ENCODE measurements at places on chromosomes 4 and X. TPM values are rescaled to one million over a fixed set of nuclear protein-coding genes. Genes with fewer than 3 reads are reported as not detected.

- H3K27me3 ChIP-seq = no peaks in the 10 kb centered on the region
- H3K27ac ChIP-seq = no peak overlapping the region
- no peak for DNase-seq
These were observed 310.3 kb upstream of the SLIT2 start for GRCh38 chr4:19941434-19941833.

DNA sequence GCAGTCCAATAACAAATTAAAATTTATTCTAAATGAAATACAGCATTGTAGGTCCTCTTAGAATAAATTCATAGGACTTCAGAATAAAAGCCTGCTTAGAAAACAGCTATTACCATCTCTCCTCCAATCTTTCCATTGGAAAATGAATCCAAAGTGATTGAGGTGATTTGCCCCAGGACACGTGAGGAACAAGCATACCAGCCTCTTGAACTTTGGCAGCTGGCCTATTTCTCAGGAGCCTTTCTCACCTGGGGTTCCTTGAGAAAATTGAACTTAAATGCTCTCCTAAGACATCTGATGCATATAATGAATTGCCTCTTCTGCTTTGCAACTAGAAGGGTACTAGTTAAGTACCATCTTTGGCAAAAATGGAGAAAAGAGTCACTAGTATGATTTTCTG is 13.5 kb downstream of the ARHGAP24 start:
- no peaks in the 10 kb centered on the region for H3K36me3 ChIP-seq
- no peak overlapping the region for H3K27ac ChIP-seq
- no peak for DNase-seq
- no peaks in the 10 kb centered on the region for H3K27me3 ChIP-seq
- no peaks in the 10 kb centered on the region for H3K4me1 ChIP-seq

DNA sequence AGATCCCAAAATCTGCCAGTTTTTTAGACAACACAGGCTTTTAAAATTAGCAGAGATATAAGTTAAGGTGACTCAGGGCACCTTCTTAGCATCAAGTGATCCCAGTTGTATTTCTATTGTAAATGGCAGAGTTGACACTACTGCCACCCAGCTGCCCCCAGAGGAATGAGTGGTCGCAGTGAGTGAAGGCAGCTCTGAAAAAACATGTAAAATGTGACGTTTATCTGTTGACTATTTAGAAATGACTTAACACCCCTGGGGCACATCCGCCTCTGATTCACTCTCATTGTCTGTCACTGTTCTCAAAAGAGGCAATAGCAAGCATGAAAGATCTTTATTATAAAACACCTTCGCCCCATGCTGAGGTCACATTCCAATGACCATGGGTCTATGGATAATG is 592.4 kb downstream of the ACTRT1 start:
- no peak for DNase-seq
- H3K4me3 ChIP-seq = no peak overlapping the region
- no peak overlapping the region for H3K27ac ChIP-seq
- no peaks in the 10 kb centered on the region for H3K4me1 ChIP-seq
- no peaks in the 10 kb centered on the region for H3K27me3 ChIP-seq
- no peaks in the 10 kb centered on the region for H3K36me3 ChIP-seq

- no peak for DNase-seq
- no peak overlapping the region for H3K27ac ChIP-seq
- H3K36me3 ChIP-seq = no peaks in the 10 kb centered on the region
- no peaks in the 10 kb centered on the region for H3K4me1 ChIP-seq
These were observed 314.4 kb downstream of the IL1RAPL1 start for GRCh38 chrX:28901637-28902036.

- peaks cover 5% of the 10 kb centered on the region for H3K4me1 ChIP-seq
- no peaks in the 10 kb centered on the region for H3K27me3 ChIP-seq
- H3K4me3 ChIP-seq = peak overlapping the region; percentile 43
- DNase-seq = peak; percentile 17
These were observed 152.0 kb upstream of the SLC4A4 start for GRCh38 chr4:71186566-71187403.

Gene MBNL3
- total RNA-seq = 29.7 TPM

All from naive thymus-derived CD4-positive, alpha-beta T cell (primary cell).